ENCODE measurements at places on chromosomes 16 and 17. TPM values are rescaled to one million over a fixed set of nuclear protein-coding genes. Genes with fewer than 3 reads are reported as not detected.
A peak's percentile ranks its signal among the peaks of the same experiment; 100 is the strongest.

KRT27 gene
- 0.66 TPM for total RNA-seq

DNA sequence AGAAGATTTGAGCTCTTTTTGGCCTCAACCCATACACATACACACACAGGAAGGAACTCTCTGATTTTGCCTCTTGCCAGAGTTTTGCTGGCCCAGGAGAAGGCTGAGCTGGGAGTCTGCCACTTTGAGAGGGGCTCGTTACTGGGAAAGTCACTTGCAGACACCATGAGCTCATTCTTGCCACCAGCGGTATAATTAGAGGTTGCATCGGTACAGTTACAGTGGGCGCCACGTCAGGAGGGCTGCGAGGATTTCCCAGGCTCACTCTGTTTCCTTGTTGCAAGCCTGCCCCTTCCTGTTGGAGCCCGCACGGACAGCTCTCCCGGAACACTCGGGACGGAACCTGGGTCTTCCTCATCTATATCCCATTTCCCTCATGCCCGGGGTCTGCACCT, 3.1 kb upstream of the SDK2 start:
- ATAC-seq, result no peak

DNA sequence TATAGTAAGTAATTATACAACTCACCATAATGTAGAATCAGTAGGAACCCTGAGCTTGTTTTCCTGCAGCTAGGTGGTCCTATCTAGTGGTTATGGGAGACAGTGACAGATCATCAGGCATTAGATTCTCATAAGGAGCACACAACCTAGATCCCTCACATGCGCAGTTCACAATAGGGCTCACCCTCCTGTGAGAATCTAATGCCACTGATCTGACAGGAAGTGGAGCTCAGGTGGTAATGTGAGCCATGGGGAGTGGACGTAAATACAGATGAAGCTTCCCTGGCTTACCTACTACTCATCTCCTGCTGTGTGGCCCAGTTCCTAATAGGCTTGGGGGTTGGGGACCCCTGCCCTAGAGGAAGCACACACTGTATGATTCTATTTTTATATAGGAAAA, 21.8 kb upstream of the ZNF469 start:
- ATAC-seq, result no peak

DNA sequence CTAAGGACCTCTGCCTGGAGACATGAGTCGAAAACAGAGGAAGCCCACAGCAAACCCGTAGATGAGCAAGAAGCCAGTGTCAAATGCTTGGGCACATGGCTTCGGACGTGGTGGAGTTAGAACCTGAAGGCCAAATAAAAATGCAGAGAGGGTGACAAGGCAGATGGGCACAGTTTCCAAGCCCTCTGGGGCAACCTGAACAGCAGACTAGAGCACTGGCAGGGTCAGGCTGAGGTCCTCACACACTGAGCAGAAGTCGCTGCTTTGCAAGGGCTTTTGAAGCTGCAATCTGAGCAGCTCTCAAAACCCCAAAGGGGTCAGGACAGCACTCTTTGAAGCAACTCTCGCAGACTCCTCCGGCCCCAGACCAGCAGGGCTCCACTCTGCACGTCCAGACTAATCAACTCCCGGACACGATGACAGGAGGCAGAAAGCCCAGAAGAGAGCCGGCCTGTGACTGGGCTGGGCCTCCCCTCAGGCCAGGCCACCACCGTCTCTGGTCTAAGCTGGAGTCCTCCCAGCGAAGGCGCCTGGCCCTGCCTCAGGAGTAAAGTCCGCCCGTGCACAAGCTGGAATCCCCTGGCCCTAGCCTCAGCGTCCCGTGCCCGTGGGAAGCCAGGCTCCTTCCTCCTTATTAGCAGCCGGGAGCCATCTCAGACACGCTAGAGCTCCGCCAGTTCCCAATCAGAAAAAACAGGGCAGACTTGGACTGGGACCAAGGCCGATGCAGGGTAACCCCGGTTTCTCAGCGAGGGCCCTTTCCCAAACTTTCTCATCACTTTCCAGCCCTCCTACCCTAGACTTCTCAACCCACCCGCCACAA, 924 bp downstream of the SMARCD2 start:
- peak; percentile 12 for ATAC-seq

- no peak for ATAC-seq
These were observed 99.0 kb downstream of the OR1D5 start for GRCh38 chr17:2964370-2964769.

DNA sequence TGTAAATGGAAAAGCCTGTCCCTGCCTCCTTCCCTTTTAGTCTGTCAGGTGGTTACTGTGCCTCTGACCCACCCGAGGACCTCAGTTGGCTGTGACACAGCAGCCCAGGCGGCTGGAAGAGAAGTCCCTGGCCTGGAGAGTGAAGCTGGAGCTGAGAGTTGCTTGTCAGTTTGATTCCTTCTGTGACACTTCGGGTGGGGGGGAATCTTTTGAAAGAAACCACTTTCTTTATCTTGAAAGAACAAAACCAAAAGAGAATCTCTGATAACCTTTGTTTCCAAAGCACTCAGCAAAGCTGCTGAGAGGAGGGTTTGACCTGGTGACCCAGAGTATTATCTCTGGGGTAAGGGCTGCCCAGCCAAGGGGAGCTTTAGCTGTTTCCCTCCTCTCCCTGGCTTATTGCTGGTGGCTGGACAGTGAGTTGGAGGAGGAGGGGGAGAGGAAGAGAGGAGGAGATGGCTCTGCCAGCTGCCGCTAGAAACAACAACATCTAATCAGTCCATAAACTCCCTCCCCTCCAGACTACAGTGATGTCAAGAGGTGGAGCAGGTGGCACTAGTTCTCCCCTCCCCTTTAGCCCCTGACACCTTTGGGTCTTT, 34.0 kb downstream of the YPEL2 start:
- no peak for ATAC-seq

DNA sequence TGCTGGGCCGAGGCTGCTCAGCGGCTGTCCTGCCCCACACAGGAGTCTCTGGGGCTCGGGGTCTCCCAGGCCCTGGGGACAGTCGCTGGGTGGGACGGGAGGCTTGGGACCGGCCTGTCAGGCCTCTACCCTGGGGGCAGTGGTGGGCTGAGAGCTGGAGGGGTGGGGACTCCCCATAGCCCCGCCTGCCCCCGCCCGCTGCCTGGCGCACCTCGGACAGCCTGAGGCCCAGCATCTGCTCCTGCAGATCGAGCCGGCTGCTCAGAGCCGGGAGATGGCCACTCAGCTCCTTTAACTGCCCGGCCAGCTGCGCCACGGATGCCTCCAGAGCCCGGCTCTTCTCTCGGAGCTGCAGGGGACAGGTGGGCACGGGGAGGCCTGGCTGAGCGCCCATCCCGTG, 6.7 kb downstream of the PERCC1 start:
- ATAC-seq, result peak; percentile 3

Measured in motor neuron (in vitro differentiated cells).